ENCODE measurements at places on chromosomes 7 and 10. TPM values are rescaled to one million over a fixed set of nuclear protein-coding genes. Genes with fewer than 3 reads are reported as not detected.

Gene BTBD16
- total RNA-seq: 0.40 TPM

Gene IFIT1B
- 0.06 TPM for total RNA-seq

Gene ERVW-1
- total RNA-seq: not detected

Gene PIP
- not detected for total RNA-seq

Gene NUTM2A
- 0.19 TPM for total RNA-seq

Gene PTPRN2
- total RNA-seq: 0.56 TPM

Gene PDE6C
- not detected for total RNA-seq

Gene FGFR2
- total RNA-seq: 0.06 TPM

Gene OPN1SW
- not detected for total RNA-seq

Gene C7orf57
- total RNA-seq: not detected

Gene GNAT3
- not detected for total RNA-seq

Gene TRPV5
- total RNA-seq: not detected

Gene HOXA4
- 0.12 TPM for total RNA-seq

Gene FGL2
- 616 TPM for total RNA-seq

Gene UPK3B
- 0.19 TPM for total RNA-seq

Gene CALHM2
- total RNA-seq: 38.6 TPM

Gene FLNC
- total RNA-seq: 110 TPM

Gene TTYH3
- total RNA-seq: 23.4 TPM

Gene C10orf67
- total RNA-seq: not detected

Gene RAMP3
- total RNA-seq: not detected

Gene EBF3
- 1.7 TPM for total RNA-seq

Gene CPVL
- 0.13 TPM for total RNA-seq

Gene HOXA3
- total RNA-seq: 1.6 TPM

Gene ADIRF
- total RNA-seq: 936 TPM

Gene GRID2IP
- not detected for total RNA-seq

Gene PPP1R9A
- total RNA-seq: 0.81 TPM

Gene DUS4L
- 7.2 TPM for total RNA-seq

Gene SPDYE11
- not detected for total RNA-seq

Gene C10orf90
- total RNA-seq: 0.13 TPM

Gene CPEB3
- total RNA-seq: 1.2 TPM

Gene RAB11FIP2
- total RNA-seq: 13.9 TPM

Gene PLPP4
- 0.25 TPM for total RNA-seq

Gene VIPR2
- total RNA-seq: 0.06 TPM

Gene NUTM2D
- 1.6 TPM for total RNA-seq

Gene POLR2J2
- total RNA-seq: 4.7 TPM

Gene GBX1
- total RNA-seq: not detected

Gene GNGT1
- total RNA-seq: not detected

Gene GFRA1
- 0.12 TPM for total RNA-seq

Gene SLC16A12
- total RNA-seq: 0.53 TPM

Gene EGR2
- total RNA-seq: 0.25 TPM

Gene FMC1
- 11.8 TPM for total RNA-seq

Gene PTTG1IP2
- not detected for total RNA-seq

Gene CALCR
- not detected for total RNA-seq

Gene MRLN
- not detected for total RNA-seq

Gene PRSS37
- total RNA-seq: not detected

Gene SLC13A1
- total RNA-seq: not detected

Gene H2BK1
- not detected for total RNA-seq

Gene CYP26C1
- total RNA-seq: 0.06 TPM

Gene COL17A1
- total RNA-seq: 1.3 TPM

Gene GPAM
- 8.1 TPM for total RNA-seq

Gene UNCX
- not detected for total RNA-seq

Gene VWDE
- total RNA-seq: not detected

Gene CDH23
- 0.26 TPM for total RNA-seq

Gene PNLIP
- not detected for total RNA-seq

Gene FXYD4
- not detected for total RNA-seq

Gene PIK3CG
- total RNA-seq: 0.26 TPM

Gene CD36
- 0.13 TPM for total RNA-seq
